Right renal pelvis (tissue), 4 donors: ENCODE measurements at places on chromosomes 13 and 19.

GRCh38 chr19:35027851-35028599, 2.2 kb upstream of the SCN1B start:
- DNase-seq: no peak

GRCh38 chr19:35513628-35514281, at the start of gene DMKN:
TSS of gene DMKN (minus strand) at chr19:35513649. CDS start at chr19:35513475, 174 bp downstream.
- DNase-seq: no peak

- DNase-seq: no peak
Measured at GRCh38 chr13:41970918-41971317, 10.0 kb upstream of the VWA8 start.

DNA sequence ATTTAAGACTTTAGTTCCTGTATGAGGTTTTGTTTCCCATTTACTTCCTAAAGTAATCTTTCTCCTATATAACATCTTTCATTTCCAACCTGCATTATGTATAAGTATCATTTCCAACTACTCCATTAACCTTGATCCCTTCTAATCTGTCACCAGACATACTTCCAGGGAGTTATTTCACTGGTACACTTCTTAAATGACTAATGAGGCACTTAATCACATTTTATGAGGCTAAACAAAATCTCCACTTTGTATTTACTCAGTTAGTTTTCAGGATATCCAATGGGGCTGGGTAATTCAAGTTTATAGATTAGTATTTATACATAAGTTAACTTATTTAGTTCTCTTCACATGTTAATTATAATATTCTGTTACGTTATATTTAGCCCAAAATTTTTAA, 634.7 kb downstream of the PCDH17 start:
- no peak for DNase-seq

DNA sequence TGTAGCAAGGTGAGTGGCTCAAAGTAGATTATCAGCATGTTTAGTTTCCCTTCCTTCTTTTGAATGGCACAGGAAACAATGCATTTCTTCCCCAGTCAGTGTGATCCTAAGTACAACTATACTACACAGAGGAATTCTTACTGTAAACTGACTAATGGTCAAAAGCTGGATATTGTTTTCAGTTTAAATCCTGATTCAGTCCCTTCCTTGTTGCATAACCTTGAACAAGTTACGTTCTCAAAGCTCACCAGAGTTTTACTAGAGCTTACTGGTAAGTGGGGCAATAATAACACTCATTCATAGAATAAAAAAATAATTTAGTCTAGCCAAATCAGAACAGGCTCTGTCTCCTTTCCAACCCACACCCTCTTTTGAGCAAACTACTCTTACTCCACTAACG, 180.1 kb downstream of the POSTN start:
- no peak for DNase-seq

DNA sequence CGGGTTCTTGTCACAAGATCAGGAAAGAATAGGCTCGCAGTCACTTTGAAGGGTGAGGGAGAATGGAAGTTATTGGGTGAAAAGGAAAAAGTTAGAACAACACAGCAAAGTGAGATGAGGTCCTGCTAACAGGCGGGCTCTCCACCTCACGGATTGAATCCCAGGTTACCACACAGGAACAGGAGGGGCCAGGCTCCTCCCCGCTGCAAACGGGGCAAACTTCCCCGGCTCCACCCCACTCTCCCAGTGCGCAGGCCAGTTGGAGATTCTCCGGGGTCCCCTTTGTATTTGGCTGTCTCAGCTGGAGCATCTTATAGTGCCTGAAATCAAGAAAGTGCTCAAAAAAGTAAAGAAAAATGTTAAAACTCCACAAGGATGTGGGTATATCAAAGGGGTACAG, 78.3 kb upstream of the IPO5 start:
- DNase-seq: no peak

- DNase-seq: no peak
Measured at GRCh38 chr13:99354371-99354951, 47.3 kb upstream of the GPR183 start.

GRCh38 chr13:39836038-39836437, 180.6 kb downstream of the COG6 start:
- no peak for DNase-seq

DNA sequence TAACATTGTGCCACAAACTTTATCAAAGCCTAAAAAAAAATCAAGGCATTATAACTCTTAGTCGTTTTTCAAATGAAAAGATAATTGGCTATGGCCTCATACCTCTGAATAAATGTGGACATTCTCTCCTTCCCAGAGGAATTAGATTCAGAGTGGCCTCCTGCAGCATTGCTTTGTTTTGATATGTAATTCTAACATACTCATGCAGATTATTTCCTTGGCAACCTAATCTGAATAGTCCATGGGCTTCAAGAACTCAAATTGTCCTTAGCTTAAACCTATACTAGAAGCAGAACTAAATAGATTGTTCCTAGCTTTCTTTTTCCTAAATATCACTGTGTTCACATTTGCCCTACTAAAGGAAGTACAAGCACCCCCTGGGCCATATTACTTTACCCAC, 1146.9 kb downstream of the OLFM4 start:
- no peak for DNase-seq

- DNase-seq: no peak
Measured at GRCh38 chr13:47298506-47298905, 401.7 kb upstream of the HTR2A start.

DNA sequence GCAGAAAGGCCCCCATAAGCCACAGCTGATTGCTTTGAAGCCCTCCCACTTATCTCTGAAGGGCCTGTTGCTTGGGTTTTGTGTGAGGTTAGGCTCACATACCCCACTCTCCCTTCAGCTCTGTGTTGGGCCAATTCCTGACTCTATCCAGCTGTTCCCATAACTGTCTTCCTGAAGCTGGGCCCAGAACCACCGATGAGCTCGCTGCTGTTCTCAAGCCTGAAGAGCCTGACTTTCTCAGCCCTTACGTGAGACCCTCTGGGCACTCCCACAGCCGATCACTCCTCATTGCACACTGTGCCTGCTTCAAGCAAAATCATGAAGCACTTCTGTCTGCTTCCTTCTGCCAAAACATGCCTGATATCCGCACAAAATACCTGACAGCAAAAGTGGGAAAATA, 124.1 kb downstream of the CRYL1 start:
- no peak for DNase-seq

- DNase-seq: no peak
Measured at GRCh38 chr19:47630594-47630993, 21.7 kb downstream of the BICRA start.

DNA sequence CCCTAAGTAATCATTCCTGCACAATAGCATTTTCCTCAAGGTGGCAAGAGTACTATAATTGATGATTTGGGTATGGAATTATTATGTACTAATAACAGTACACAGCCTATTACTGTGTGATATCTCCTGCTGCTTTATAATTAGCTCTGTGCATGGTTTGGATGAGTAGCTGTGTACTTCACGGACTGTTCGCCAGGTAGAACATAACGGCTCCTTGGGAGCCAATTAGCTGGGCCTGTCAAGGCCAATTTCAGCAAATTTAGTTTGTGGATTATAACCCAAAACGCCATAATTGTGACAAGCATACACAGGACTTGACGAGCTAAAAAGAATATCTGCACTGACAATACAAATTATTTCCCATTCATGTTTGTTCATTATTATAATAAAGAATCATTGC, 1584.2 kb downstream of the SLITRK1 start:
- DNase-seq: no peak

GRCh38 chr19:47056411-47056810, 8.0 kb upstream of the TMEM160 start:
- no peak for DNase-seq

- no peak for DNase-seq
Measured at GRCh38 chr13:33318037-33318436, 32.5 kb upstream of the STARD13 start.

DNA sequence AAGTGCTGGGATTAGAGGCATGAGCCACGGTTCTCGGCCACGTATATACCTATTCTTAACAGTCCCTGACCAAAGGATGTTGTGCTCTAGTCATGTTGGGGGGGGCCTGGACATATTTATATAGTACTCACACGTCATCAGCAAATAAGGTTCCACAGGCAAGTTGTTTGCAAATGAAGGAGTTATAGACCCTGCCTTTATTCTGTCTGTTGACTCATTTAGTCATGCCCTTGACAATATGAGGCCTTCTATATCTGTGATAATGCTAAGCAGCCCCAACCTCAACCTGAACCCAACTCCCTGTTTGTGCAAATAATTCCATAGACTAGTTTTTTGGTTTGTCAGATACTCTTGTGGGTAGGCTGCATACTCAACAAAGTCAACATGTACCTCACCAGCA, 8.9 kb downstream of the ZNF586 start:
- DNase-seq: no peak

GRCh38 chr19:46328079-46328478, 18.8 kb upstream of the PPP5C start:
- no peak for DNase-seq

GRCh38 chr13:74930402-74931165, 551.4 kb downstream of the TBC1D4 start:
- DNase-seq: no peak

DNA sequence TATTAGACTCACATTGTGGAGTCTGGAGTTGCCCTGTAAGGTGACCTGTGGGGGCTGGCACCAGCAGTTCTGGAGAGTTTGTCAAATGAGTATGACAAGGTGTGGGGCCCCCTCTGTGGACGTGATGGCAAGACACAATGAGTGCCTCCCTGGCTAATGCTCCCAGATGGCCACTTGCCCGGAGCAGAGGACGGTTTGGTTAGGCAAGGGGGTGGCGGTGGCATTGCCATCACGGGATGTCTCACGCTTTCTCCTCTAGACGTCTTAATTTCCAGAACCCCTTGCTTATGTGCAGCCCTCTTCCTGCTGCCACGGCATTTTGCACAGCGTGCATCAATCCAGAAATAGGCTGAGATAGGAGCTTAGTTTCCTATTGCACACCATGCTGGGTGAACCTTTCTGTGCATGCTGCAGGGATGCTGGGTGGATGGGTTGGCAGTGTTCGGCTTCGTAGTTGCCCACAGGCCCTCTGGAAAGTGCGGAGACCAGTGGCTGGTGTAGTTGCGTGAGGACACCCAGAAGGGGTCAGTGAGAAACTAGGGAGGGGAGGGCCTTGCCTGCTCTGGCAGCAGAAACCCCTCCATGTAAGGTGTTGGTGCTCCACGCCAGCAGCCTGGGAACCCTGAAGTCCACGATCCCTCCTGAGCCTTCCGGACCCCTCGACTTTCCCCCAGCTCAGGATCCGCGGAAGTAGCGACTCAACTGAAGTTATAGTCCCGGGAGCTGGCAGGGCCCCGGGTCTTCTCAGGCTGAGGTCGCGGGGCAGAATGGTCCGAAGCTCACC, 18.1 kb upstream of the LRP3 start:
- no peak for DNase-seq

DNA sequence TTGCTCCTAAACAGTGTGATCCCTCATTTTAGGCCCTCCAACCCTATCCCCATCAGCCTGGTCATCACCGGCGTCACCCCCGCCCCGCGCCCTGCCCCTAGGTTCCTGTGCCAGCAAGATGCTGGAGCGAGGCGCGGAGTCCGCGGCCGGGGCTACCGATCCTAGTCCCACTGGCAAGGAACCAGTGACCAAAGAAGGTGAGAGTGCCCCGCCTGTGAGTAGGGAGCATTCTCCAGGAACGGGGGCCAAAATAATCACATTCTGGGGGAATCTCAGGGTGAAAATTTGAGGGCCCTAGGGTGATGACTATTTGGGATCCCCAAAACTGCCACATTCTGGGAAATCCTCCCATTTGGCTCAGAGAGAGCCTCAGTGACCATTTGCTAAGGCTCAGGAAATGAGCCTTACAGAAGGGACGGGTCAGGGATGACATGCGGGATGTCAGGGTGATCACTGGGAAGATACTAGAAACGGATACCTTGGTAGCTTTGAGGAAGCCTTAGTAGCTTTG, 1.4 kb downstream of the ZNF575 start:
- no peak for DNase-seq

DNA sequence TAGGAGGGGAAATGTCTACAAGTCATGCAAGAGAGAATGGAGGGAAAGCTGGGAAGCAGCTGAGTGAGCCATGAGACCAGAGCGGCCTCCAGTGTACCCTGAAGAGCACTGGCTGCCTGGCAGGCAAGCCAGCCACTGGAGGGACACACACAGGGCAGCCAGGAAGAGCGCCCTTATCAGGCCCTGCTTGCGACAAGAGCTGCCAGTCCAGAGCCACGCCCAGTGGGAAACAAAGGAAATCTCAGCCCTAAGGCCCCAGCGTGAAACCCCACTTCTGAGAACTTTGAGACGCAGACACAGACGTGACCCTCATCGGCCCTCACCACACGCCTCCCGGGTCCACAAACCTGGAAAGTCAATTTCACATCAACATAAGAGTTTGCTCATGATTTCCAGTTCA, 105.0 kb downstream of the STK24 start:
- no peak for DNase-seq

- DNase-seq: no peak
Measured at GRCh38 chr19:2359992-2360685, at the start of gene TMPRSS9. TSS of gene TMPRSS9 (plus strand) at chr19:2360265. CDS start at chr19:2389786, 29,521 bp downstream.

- no peak for DNase-seq
Measured at GRCh38 chr19:17255150-17255621, 9.4 kb downstream of the USHBP1 start.

- no peak for DNase-seq
Measured at GRCh38 chr19:812747-813218, 9.0 kb downstream of the PLPPR3 start.

DNA sequence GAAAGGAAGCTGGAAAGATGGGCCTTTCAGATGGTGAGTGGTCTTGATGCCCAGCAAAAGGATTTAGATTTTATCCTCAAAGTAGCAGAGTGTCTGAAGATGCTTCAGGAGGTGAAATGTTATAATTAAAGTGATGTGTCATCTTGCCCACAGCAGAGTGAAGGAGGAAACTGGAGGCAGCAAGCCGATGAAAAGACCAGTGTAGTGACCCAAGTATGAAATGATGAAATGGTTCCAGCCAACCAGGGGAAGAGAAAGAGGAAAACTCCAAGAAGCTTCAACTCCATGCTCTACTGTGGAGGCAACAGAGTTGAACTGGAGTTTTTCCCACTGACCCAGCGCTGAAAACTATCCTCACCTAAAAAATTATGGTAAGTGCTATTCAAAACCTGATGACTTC, 66.7 kb downstream of the FOXO1 start:
- no peak for DNase-seq

DNA sequence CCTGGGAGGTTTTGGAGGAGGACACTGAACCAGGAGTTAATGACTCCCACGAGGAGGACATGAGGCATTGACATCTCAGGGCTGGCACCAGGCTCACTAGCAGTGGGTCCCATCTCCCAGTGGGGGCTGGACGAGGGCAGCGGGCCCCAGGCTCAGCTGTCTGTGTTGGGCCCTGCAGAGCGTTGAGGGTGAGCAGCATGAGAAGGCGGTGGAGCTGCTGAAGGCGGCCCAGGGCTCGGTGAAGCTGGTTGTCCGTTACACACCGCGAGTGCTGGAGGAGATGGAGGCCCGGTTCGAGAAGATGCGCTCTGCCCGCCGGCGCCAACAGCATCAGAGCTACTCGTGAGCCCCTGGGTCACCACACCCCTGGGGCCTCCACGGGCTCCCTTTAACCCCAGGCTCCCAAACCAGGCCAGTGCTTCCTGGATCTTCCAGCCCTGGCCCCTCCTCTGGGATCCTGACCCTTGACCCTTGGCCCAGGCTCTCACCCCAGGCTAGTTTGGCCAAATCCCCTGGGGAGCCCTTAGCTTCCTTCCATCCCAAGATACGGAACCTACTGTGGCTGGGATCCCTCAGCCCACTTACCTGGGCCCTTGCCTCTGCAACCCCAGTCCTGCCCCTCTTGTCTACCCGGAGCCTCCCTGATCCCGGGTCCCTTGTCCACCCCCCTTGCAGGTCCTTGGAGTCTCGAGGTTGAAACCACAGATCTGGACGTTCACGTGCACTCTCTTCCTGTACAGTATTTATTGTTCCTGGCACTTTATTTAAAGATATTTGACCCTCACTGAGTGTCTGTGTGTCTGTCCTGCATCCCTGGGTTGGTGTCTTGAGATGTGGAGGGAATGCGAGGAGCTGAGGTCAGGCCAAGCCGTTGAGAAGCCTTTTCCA, 1.0 kb downstream of the C19orf73 start:
- no peak for DNase-seq
